ENCODE measurements at places on chromosomes 16 and 17. TPM values are rescaled to one million over a fixed set of nuclear protein-coding genes. Genes with fewer than 3 reads are reported as not detected.

The SOX9 gene
- not detected for total RNA-seq

The YPEL2 gene
- total RNA-seq, result 9.4 TPM

The IGF2BP1 gene
- total RNA-seq, result 0.29 TPM

- H3K27me3 ChIP-seq, result peaks cover 9% of the 10 kb centered on the region
- H3K27ac ChIP-seq, result no peak overlapping the region
- no peak overlapping the region for H3K4me3 ChIP-seq
- H3K36me3 ChIP-seq, result no peaks in the 10 kb centered on the region
- no peaks in the 10 kb centered on the region for H3K4me1 ChIP-seq
- DNase-seq, result no peak
Observed at GRCh38 chr16:17723531-17724134, 252.9 kb upstream of the XYLT1 start.

- no peaks in the 10 kb centered on the region for H3K27me3 ChIP-seq
- H3K4me1 ChIP-seq, result peaks cover 12% of the 10 kb centered on the region
- DNase-seq, result no peak
- no peak overlapping the region for H3K27ac ChIP-seq
- no peaks in the 10 kb centered on the region for H3K36me3 ChIP-seq
Observed at GRCh38 chr17:73598212-73598611, 46.0 kb downstream of the SDK2 start.

GRCh38 chr17:48074322-48075081 lies 26.3 kb downstream of the NFE2L1 start:
- peaks cover 21% of the 10 kb centered on the region for H3K36me3 ChIP-seq
- no peaks in the 10 kb centered on the region for H3K27me3 ChIP-seq
- H3K4me1 ChIP-seq, result no peaks in the 10 kb centered on the region
- no peak overlapping the region for H3K27ac ChIP-seq
- DNase-seq, result peak; percentile 78

DNA sequence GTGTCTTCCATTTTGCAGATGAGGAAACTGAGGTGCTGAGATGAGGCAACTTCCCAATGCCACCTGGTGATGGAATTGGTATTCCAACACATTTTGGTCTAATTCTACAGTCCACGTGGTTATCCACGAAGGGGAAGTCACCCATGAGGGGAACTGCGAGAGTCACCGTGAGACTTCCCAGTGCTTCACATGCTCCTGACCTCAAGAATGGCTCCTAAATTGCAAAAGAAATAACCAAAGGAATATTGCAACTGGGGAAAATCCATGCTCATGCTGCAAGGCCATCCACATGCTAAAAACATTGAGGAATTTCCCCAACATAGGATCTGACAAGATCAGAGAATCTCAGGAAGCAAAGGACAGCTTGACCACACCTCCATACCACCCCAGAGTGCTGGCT lies 153.9 kb downstream of the HS3ST3B1 start:
- no peaks in the 10 kb centered on the region for H3K36me3 ChIP-seq
- no peaks in the 10 kb centered on the region for H3K27me3 ChIP-seq
- H3K4me3 ChIP-seq, result no peak overlapping the region
- no peaks in the 10 kb centered on the region for H3K4me1 ChIP-seq
- no peak overlapping the region for H3K27ac ChIP-seq
- no peak for DNase-seq

DNA sequence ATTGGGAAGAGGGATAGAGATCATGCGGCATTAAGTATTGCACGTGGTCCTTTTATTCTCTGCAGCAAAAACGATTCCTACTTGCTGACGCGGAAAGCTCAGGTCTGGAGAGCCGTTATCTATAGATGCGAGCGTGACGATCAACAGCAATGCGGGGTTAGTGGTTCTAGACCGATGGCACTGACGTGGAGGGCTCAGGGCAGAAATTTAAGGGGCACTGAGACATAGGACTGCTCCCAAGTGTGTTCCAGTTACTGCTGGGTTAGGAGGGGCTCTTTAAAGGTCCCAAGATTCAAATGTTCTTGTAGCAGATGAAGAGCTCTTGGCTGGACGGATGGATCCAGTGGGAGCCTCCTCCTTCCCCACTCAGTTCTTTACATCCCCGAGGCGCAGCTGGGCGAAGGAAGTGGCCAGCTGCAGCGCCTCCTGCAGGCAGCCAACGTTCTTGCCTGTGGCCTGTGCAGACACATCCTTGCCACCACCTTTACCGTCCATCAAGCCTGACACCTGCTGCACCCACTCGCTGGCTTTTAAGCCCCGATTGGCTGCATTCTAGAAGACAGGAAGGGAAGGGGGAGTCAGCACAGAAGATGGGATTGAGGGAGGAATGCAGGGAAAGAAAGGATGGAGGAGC lies 732 bp upstream of the EXOSC6 start:
- peaks cover 43% of the 10 kb centered on the region for H3K36me3 ChIP-seq
- H3K4me1 ChIP-seq, result peaks cover 18% of the 10 kb centered on the region
- peak; percentile 41 for DNase-seq
- no peaks in the 10 kb centered on the region for H3K27me3 ChIP-seq

Data from activated CD4-positive, alpha-beta memory T cell treated with anti-CD3 and anti-CD28 coated beads for 36 hours (primary cell).